ENCODE measurements at places on chromosomes 5 and 9.
A peak's percentile ranks its signal among the peaks of the same experiment; 100 is the strongest.

- DNase-seq, result no peak
Observed at GRCh38 chr9:136488247-136489214, 5.7 kb upstream of the SEC16A start.

DNA sequence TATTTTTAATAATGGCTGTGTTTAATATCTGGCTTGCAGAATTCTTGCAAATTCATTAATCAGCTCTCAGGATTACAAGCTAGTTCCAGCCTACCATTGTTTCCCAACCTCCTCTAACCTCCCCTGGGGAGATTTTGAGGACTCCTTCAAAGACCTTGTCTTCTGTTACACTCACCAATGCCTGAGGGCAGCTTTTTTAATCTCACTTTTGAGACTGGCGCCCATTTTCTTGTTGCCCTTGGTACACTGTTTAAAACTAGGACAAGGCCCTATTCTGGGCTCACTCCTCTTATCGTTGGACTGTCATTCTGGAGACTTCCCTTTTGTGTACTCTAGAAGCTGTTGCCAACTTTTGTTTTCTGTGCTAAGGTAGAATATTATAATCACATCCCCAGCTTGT is 13.6 kb upstream of the EQTN start:
- no peak for DNase-seq

GRCh38 chr5:78744951-78745534 is 96.5 kb upstream of the LHFPL2 start:
- no peak for DNase-seq

DNA sequence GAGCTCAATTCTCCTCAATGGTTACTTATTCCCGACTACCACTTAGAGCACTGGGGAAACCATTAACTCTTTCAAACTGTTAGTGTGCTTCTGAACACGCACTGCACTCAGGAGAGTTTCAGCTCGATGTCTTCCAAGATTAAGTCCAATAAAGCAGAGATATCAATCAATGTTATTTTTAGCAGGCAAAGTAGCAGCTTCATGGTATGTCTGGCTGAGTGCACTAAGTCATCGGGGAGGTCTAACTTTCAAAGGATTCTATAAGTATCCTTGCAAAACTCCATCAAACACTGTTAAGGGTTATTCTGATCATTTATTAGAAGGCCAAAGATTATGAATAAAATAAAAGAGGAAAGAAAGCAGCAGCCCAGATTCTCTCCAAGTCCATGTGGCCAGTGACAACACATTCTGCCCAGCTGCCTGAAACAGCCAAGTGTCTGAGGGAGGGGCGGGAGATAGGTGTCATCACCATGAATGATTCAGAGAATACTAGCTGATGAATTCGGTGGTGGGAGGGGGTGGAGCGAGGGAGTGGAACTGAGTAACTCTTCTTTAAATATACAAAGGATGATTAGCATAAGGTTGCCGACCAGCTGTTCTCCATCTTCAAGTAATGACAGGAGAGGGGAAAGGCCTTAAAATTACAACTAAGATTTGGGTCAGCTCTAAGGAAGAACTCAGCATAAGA is 21.3 kb downstream of the NREP start:
- no peak for DNase-seq

DNA sequence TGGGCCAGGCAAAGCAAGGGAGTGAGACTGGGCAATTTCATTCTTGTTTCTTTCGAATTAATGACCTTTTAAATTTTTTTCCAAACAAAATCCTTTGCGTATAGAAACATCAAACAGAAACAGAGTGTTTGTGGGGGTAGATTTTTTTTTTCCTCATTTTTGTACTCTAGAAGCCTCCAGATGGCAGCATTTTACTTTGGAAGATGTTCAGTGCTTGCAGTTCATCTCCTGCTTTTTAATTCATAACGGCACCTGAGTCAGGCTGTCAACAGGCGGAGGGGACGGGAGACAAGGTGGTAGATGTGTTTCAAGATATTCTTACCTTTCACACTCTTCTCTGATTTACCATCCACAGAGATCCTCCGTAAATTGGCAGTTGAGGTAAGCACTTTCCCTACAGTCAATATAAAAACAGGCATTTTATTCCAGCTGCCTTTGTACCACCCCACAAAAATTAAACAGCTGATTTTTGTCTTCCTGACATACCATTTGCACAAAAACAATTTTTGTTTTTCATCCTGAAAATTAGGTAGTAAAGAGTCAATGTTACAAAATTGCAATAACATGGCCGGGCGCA is 99.5 kb upstream of the FBXL17 start:
- DNase-seq, result peak; percentile 26

DNA sequence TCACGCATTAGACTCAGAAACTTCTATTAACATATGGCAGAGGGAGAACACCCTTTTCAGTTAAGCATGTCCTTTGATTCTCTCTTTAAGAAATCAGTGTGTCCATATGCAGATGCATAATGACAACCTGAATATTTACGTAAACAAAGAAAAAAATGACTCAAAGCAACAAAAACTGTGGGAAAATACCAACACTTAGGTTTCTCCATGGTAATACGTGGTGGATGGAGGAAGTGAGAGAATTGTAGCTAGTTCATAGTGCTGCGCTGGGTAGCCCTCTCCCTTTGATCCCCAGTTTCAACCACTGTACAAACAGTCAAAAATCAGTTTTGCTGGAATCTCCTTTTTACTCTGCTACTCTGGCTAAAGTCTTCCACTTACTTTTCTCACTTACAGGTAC is 2.0 kb upstream of the MAP3K1 start:
- no peak for DNase-seq

GRCh38 chr5:175696139-175696854 is 38.4 kb downstream of the HRH2 start:
- peak; percentile 55 for DNase-seq

DNA sequence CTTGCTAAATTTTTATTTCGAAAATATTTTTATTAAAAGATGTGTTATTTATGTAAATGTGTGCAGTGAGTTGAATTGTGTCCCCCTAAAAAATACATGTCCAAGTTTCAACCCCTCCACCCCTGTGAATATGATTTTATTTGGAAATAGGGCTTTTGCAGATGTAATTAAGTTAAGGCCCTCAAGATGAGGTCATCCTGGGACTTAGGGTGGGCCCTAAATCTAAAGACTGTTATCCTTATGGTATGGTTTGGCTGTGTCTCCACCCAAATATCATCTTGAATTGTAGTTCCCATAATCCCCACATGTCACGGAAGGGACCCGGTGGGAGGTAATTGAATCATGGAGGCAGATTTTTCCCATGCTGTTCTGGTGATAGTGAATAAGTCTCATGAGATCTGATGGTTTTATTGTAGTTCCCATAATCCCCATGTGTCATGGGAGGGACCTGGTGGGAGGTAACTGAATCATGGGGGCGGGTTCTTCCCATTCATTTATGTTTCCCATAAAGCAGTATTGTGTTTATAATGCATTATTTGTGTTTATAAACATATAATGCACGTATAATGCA is 1.5 kb upstream of the TMED7 start:
- no peak for DNase-seq

DNA sequence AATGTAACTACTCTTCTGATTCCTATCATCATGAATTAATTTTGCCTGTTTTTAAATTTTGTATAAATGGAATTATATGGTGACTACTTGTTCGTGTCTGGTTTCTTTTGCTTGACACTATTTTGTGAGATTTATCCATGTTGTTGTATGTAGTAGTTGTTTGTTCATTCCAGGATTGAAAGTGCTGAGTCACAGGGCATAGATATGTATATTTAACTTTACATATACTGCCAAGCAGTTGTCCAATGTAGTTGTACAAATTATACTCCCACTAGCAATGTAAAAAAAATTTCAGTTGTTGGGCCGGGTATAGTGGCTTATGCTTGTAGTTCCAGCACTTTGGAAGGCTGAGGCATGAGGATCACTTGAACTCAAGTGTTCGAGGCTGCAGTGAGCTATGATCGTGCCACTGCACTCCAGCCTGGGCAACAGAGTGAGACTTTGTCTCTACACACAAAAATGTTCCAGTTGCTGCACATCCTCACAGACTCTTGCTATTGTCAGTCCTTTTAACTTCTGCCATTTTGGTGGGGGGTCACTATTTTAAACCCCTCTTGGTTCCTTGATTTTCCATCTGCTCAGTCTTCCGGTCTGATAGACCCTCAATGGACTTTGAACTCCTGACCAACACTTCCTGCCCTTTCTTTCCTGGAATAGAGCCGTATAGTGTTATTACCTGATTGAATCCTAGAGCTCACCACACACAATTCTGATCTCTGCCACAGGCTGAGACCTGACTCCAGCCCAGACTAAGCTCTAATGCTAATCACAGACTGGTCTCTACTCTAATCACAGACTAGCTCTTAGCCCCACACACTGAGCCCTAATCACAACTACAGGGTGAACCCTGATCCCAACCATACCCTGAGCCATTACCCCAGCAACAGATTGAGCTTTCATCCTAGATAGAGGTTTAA is 69.3 kb upstream of the MELK start:
- no peak for DNase-seq

GRCh38 chr9:90659650-90660364 is 17.2 kb upstream of the DIRAS2 start:
- DNase-seq, result no peak

- no peak for DNase-seq
Observed at GRCh38 chr5:32989815-32990214, 278.7 kb downstream of the NPR3 start.

DNA sequence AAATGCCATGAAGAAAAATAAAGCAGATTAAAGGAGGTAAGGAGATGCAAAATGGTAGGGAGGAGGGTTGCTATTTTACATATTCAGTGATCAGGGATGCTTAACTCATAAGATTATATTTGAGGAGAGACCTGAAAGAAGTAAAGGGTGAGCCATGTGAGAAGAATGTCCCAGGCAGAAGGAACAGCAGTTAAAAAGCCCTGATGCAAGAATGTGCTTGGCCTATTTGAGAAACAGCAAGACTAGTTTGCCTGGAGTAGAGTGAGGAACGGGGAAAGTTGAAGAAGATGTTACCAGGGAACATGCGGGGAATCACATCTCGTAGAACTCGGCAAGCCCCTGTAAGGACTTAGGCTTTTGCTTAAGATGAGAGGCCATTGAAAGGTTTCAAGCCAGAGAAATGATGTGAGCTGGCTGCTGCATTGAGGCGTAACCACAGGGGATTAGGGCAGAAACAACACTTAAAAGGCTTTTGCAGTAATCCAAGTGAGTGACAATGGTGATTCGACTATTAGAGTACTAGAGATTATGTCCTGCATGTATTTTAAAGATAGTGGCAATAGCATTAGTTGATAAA is 198.7 kb downstream of the VPS13A start:
- DNase-seq, result no peak

GRCh38 chr9:81408951-81409350 is 280.4 kb downstream of the TLE1 start:
- no peak for DNase-seq

- no peak for DNase-seq
Observed at GRCh38 chr5:135163964-135164363, 129.9 kb upstream of the PITX1 start.

- no peak for DNase-seq
Observed at GRCh38 chr9:129289131-129289731, 111.2 kb upstream of the IER5L start.

DNA sequence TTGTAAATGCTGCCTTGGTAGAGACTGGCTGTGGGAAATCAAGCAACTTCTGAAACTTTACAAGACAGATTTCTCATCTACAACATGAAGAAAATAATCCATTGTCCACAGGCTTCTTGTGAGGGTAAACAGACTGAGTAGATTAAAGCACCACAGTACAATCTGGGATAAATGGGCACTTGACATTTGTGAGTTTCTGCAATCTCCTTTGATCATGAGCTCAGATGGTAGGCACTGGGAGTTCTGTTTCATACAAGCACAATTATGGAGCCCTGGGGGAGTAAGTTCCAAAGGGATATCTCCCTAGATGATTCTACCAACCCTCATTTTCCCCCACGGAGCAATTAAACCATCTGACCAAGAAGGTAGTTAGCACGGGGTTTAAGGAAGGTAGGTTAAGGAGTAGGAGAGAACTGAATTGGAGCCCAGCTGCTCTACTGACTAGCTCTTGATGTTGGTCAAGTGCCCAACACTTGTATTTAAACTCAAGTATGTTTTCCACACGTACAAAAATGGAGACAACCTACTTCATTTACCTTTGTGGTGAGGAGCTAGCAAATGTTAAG is 479.5 kb upstream of the TNC start:
- DNase-seq, result no peak

DNA sequence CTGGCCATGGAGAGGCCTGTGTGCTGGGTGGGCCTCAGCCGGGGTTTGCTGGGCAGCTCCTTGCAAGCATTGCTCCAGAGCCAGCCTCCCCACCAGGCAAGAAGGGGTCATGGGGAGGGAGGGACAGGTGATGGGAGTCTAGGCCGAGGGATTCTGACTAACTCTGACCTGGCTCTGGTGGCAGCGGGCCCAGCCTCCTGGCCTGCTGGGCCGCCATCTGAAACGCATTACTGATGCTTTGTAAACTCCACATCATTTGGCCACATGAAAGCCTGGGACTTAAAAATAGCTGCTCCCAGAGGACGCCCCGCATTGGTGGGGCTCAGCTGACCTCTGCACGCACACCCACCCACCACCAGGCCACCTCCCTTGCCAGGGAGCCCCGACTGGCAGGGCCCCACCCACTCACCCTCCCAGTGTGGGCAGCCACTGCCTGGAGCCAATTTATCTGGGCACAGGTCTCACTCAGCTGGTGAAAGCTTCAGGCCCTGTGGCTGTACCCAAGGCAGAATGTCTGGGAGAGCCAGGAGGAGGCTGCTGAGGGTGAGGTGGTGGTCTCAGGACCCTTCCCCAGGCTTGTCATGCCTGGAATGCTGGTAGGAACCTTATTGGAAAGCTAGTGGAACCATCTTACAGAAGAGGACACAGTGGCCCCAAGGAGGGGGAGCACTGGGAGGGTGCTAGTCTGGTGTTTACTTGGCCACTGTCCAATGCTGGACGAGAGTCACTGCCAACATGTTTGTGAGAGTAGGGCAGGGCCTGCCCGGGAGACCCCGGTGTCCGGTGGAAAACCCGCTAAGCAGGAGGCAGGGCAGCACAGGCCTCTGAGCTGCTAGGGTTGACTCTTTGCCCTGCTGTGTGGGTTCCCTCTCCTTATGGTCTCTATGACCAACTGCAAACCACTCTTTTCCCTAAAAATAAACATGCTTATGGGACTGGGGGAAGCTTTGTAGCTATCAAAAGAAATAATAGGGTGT is 10.8 kb downstream of the TCF7 start:
- DNase-seq, result peak; percentile 36

GRCh38 chr5:154647114-154647760 is 107.9 kb upstream of the LARP1 start:
- no peak for DNase-seq

DNA sequence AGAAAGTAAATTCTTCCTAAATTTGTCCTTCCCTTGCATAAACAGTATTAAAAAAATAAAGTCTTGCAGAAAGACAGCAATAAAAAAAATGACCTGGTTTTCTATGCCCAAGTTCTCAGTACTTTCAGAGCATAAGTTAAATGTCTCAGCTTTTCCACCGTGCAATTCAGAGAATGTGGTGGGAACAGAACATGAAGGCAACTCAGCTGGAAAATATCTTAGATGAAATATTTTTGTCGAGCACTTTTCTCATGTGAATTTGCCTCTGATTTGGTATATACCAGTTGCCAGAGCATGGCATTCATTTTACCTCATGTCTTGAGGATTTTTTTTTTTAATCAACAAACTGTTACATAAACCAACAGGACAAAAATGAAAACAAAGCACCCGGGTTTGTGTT is 176.1 kb downstream of the CETN3 start:
- no peak for DNase-seq
